T-helper 2 cell (primary cell): ENCODE measurements at places on chromosomes 7 and 10.

DNA sequence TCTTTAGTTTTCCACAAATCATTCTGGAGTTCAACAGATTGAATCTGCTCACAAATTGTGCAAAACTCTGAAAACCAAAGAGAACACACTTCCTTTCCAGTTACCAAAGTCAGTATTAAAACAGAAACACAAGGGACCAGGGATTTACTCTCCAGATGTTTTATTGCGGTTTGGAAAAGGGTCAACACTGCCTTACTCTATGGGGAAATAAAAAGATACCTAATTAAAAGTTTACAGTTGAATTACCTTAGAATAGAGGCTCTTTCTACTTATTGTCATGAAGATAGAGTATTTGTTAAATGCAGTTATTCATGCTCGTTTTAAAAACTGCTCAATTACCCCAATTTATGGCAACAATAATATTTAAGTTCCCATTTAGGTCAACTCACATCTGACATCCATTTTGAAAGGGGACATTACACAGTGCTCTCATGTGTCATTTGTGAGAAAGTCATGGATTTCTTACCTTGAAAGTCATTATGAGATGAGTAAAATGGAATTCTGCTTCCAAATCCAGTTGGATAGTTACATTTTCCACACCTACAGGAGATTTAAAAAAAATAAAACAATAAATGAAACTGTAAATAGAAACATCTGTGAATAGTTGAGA is 8.4 kb downstream of the LAMB1 start:
- DNase-seq, result no peak

DNA sequence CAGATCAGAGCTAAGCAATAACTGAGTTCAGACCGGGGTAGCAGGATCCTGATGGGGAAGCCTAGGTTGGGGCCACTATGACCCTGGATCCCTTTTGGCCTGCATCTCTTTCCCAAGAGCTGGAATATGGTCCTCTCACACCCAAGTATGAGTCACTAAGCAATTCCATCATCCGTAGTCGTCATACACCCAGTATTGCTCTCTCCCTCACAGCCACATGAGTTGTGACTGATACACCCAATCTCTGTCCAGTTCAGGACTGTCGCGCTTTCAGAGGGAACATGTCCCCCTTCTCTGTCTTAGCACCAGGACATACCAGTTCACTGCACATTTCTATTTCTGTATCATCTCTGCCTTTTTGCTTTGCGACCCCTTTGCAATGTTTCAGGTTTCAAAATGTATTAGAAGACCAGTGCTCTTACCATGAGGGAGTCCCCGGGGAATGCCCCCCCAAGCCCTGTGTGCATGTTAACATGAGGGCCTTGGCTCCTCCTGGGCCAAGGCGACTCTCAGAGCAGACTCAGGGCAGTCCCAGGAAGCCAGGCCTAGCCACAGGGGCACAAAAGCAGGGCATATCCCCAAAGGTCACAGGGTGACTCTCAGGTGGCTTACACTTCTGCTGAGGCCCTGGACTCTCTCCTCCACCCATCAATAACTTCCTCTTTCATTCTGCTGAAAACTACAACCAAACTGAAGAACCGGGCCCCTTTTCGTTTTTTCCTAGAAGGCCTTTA is 75.3 kb upstream of the SAMD8 start:
- no peak for DNase-seq

GRCh38 chr7:125573126-125573525 is 643.5 kb upstream of the POT1 start:
- no peak for DNase-seq

DNA sequence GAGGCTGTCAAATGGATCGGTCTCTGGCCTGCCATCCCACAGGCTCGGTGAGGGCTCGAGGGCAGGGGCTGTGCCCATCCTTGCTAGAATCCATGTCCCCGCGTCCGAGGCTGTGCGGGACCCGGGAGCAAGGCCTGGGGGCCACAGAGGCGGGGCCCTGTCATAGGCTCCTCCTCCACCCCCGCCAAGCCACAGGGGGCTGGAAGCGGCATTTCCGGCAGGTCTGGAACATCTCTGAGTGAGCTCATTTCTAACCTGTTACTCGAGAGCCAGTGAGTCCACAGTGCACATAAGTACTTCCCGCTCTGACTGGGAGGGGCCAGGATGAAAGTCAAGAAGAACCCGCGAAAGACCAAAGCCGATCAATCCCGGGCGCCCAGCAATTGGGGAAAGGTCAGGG is 57.6 kb downstream of the NKX6-2 start:
- no peak for DNase-seq

DNA sequence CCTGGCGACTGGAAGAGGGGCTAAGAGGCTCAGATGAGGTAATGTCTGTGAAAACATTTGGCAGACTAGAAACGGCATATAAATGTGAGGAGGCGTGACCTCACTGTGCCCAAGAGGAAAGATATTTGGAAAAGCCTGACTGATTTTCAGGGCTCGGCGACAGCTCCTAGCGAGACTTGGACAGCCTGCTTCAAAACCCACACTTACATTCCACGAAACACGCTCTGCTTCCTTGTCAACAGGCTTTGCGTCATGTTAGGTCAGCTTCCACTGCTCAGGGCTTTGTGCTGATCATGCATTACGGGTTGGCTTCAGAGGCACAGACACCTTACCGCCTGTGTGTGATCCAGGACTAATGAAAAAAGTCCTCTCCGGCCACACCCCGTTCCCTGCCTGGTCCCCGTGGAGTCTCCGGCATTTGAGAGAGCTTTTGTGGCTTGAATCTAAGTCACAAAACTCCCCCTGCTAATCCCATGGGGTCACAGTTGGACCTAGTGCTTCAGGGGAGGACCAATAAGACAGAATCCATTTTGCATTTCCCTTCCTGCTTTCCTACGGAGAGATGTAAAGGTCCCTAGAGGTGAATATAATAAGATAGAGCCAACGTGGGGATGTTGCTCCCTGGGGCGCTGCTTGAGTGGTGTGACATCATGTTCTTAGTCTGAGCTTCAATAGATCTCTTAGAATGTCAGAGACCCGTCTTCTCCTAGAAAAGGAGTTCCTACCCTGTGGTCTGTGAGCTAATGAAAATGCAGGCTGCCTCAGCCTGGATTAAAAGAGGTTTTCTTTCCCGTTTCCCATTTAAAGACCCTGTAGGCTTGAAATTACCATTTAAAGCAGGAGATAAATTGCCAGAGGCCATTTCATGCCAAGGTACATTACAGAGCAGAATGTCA is 25.5 kb downstream of the FGFBP3 start:
- DNase-seq, result no peak

GRCh38 chr7:117217106-117218035 is 105.5 kb downstream of the WNT2 start:
- no peak for DNase-seq

DNA sequence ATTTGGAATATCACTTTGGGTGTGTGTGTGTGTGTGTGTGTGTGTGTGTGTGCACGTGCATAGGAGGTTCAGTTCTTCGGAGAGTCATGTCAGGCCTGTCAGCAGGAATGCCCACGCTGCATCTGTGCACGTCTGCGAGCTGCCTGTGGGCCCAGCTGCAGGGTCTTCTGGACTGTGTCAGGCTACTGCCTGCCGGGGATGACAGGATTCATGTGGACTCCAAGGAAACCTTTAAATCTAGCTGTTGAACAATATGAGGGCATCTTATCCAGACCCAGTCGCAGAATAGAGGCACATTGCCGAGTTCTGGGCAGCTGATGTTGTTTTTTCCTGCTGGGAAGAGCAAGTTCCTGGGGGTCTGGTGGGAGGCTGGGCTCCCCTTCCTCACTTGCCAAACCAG is 19.0 kb downstream of the AQP1 start:
- no peak for DNase-seq

- DNase-seq, result no peak
Observed at GRCh38 chr10:23521735-23522134, 82.9 kb downstream of the OTUD1 start.

DNA sequence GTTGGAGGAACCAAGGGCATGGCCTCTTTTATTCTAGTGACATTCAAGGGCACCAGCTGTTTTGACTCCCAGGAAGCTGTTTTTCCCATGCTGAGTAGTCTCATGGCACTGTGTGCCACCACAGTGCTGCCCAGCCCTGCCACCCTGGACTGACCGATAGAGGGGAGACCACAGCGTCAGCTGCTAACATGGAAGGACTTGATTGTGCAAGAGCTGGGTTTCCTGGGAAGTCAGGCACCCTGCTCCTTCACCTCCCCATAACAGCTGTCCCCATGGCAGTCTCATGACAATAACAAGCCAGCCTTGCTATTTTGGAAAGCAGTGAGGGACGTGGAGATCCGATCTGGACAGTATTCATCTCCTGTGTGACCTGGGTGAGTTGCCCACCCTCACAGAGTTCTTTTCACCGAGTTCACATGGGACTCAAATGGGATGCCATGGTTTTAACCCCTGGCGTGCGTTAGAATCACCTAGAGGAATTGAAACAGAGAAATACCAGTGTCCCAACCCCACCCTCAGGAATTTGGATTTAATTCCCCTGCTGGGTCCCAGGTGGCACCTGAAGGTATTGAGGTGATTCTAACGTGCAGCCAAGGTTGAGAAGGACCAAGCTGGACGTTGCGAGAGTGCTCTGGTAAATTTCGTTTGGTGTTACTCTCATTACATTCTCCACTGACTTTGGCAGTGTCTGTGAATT is 174.8 kb downstream of the CELF2 start:
- no peak for DNase-seq

DNA sequence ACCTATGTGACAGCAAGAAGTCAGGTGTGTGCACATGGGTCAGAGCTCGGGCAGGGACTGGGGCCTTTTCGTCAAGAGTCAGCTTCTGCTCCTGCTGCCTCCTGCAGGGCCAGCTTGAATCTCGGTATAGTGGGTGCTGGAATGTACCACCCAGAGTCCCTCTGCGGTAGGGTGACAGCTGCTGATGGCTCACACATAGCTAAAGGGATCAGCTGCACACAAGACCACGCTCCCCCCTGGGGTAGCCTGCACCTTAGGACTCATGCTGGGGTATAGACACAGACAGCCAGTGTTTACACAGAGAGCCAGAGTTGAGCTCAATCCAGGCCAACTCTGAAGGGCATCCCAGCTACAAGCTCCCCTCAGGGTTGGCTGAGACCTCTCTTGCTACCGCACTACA is 14.0 kb upstream of the COL13A1 start:
- DNase-seq, result no peak

DNA sequence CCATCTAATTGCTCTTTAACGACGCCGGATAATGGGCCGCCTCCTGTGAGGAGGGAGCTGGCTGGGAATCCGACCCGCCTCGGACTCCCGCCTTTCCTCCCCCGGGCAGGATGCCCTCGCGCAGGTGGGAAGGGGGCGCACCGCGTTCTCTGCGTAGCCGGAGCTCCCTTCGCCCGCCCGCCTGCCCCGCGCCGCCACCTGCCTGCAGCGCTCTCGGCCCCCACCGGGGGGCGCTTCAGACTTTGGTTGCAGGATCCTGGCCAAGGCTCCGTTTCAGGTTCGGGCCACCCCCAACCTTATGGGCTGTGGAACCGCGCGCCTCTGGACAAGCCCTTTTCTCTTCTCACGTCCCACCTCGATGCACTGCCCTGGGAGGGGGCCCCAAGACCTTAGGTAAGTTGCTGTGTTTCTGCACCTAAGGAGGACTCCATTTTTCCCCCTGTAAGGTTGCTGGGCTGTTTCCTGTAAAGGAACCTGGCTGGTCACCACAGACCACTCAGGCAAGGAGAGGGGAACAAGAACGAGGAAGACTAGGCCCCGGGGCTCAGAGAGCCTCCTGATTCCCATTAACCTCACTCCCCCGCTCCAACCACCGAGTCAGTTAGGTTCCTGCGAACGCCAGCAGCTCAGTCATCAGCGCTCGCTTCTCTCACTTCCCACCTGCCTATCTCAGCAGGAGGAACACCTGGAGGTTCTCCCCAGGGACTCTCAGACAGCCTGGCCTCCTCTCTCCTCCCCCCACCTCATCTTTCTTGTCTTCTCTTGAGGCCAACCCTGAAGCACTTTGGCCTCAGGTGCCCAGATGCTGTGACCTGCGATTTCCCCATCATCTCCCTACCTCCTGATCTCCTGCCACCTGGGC is 11.3 kb upstream of the KAZALD1 start:
- DNase-seq, result peak; percentile 58

DNA sequence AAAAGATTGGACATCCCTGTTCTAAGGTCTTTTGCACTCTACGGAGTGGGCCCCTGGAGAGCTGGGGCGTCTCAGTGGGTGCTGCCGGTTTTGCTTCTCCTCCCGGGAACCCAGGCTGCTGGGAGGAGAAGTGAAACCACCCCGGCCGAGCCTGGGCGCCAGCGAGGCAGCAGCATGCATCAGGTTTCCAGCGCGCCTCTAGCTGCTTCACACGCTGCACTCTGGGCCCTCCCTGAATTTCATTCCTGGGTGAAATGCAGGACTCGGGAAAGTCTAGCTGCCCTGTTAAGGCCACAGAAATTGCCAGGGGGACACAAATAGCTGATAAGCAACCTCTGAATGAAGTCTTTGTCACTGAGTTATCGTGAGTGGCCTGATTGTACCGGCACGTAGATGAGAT is 127.4 kb downstream of the TRRAP start:
- no peak for DNase-seq

- DNase-seq, result no peak
Observed at GRCh38 chr7:38502289-38502688, 128.9 kb downstream of the AMPH start.

DNA sequence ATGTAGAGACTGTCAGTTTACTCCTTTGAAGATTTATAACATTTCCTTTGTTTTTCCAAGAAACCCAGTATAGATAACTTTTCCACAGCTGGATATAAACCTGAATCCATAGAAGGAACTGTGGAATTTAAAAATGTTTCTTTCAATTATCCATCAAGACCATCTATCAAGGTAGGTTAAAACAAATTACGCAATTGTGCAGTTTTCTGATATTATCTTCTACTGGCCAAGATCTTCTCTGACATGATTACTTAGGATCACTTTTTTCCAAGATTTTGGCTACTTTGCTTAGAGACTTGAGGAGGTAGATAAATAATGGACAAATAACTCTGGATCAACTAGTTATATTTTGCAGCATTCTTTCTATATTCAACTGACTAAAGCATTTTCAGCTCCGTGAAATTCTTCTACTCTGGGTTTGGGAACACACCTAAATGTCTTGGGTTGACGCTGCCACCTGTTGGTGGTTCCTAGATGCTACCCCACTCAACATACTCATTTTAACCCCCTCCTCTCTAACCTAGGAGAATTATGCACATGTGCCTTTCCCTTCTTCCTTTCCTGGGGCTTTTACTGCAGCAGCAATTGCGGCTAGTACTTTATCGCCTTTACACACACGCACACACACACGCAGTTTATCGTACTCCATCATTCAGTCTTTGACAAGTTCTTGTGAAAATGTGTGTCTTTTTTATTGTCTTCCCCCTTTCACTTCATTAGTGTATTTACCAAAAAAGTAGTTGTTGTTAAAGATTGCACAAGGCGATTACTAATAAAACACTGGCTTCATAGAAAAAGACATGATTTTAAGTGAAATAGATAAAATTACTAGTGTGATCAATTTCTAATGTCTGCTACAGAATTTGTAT is 32.7 kb downstream of the ABCB5 start:
- DNase-seq, result no peak

- DNase-seq, result no peak
Observed at GRCh38 chr7:111051832-111052231, 39.1 kb upstream of the LRRN3 start.

DNA sequence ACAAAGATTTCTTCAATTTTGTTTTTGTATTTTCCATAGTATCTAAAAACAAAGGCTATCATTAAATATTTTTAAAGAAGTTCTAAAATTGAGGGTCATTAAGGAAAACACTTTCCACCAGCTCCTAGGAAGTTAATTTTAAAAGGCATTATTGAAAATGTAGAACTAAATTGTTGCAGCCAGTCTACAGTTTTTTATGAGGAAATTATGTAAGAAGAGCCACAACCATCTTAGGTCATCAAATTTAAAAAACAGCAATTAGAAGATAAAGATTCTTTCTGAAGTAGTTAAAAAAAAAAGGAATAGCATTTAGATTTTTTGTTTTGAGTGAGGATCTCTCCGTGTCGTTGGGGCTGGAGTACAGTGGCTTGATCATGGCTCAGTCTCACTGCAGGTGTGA is 161.7 kb downstream of the NRBF2 start:
- no peak for DNase-seq
